ENCODE measurements at places on chromosomes 11 and 22.

DNA sequence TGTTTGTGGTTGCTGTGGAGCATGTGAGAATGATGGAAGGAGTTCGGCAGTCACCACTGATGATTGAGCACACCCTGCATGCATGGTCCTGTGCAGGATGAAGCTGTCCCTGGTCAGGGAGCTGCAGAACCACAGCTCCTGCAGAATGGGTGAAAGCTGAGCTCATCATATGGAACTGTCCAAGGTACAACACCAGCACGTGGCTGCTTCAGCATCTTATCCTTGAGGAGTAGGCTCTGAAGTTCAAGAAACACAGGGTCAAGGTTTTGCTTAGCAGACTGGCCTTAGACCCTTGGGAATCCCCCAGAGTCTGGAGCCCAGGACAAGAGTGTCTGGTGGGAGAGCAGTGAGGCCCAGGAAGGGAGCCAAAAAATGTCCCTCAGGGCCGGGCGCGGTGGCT is 182.4 kb upstream of the LARGE1 start:
- DNase-seq: no peak

- DNase-seq: no peak
Measured at GRCh38 chr11:44601471-44602370, 36.3 kb downstream of the CD82 start.

DNA sequence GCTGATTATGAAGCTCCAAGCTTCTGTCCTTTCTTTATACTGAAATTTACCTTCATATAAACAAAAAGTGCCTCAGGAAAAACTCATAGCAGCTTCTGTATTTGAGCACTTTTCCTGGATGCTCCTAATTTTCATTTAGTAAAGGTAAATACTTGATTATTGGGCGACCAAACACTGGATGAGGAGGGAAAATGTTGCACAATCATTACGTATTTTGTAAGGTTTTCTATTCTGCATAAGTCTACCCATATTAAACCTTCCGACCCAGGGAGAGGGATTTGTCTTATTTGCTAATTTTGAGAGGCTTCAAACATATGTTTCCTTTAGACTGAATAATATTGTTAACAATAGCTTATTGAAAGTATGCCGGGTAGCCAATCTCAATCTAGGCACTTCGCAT is 4.3 kb upstream of the SLC6A5 start:
- DNase-seq: no peak

DNA sequence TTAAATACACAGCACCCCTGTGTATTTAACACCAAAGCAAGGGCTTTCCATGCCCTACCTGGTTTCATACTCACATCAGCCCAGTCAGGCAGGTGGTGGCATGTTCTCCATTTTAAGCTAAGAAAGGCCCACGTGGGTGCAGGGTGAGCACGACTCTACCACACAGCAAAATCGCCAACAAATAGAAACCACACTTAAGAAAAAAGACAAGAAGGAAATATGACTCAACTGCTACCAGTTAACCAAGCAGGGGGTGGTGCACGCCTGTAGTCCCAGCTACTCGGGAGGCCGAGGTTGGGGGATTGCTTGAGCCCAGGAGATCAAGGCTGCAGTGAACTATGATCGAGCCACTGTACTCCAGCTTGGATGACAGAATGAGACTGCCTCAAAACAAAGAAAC is 35.2 kb upstream of the TFIP11 start:
- DNase-seq: peak; percentile 5

DNA sequence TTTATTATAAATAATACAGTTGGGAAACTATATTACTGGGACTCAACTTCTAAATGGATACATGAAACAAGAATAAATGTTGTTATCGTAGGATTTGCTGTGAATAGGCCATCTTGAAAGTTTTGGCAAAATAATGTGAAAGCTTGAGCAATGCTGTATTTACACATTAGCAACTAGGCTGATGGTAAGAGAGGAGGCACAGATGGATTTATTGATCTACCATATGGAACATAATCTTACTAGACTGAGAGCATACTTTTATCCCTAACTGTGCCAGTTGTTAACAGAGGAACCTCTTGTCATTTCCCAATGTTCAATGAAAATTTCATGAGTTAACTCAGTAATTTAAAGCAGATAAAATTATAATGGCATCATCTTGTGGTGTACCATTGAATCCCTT is 22.8 kb downstream of the APIP start:
- no peak for DNase-seq

GRCh38 chr22:19448739-19449421 is 1.4 kb upstream of the C22orf39 start:
- no peak for DNase-seq

DNA sequence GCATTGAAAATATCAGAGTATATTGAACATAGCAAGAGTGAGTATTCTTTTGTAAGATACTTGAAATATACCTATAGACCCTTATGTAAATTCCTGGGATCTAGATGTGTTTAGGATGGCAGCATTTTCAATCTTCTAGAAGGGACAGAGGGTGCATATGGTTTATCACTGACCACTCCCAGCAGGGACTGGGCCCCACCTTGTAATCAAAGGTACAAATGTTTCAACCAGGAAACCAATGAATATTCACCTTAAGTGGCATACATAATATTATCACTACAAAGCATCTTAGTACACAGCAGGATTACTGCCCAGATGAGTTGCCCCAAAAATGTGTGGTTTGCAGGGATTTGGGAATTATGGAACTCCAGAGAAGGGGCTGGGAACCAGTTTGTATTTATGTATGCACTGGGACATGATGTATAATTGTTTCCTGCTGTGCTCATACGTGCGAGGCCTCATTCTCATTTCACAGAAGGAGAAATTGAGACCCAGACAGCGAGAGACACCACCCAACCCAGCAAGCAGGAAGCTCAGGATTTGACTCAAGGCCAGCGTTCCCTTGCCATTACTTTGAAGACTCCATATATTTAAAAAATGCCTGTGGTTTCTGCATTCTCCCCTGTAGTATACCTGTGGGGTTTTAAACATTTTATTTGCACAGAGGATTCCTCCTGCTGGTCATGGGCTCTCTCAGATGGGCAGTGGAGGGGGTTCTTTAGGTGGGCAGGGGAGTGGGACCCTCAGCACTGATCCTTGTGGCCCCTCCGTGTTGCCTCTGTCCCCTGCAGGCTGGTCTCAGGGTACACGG is 5.2 kb downstream of the APOL4 start:
- DNase-seq: no peak

DNA sequence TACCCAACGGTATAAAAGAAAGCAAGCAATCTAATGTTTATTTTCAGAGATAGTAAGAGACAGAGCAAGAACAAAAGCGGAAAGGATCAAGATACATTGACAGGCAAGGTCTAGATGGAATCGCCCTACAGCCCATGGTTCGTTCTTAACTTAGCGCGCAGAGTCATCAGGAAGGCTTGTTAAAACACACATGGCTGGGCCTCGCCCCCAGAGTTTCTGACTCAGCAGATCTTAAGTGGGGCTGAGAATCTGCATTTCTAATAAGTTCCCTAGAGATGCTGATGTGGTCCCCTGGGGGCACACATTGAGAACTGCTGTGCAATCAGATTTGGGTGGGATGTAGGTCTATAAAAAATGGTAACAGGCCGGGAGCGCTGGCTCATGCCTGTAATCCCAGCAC is 35.8 kb upstream of the CHRM4 start:
- DNase-seq: no peak

All from activated CD8-positive, alpha-beta memory T cell treated with anti-CD3 and anti-CD28 coated beads for 4 hours (primary cell).